ENCODE measurements at places on chromosomes 7 and 10.

GRCh38 chr10:25851548-25851947, 82.5 kb upstream of the MYO3A start:
- no peak for DNase-seq

DNA sequence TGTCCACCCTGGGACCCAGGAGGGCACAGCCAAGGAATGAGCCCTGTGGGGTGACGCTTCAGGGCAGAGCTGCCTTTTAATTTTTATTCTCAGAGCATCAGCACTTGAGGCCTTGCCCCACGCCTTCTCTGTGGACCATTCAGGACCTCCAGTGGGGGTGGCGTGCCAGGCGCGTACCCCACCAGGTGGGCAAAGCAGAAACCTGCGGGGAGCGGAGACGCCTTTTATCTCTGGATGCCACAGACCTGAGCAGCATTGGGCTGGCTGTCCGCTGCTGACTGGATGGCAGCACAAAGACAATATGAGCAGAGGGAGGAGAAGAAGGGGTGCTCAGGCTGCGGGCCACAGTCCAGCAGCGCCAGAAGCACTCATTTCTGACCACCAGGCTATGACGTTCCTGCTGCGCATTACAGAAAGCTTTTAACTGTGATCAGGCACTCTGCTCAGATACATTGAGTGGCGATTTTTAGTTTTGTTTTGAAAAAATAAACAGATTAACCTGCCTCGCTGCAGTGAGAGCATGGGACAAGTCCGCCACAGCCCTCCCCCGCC, 90.4 kb upstream of the ANLN start:
- DNase-seq, result no peak

GRCh38 chr7:42085531-42085930, 151.5 kb downstream of the GLI3 start:
- no peak for DNase-seq

DNA sequence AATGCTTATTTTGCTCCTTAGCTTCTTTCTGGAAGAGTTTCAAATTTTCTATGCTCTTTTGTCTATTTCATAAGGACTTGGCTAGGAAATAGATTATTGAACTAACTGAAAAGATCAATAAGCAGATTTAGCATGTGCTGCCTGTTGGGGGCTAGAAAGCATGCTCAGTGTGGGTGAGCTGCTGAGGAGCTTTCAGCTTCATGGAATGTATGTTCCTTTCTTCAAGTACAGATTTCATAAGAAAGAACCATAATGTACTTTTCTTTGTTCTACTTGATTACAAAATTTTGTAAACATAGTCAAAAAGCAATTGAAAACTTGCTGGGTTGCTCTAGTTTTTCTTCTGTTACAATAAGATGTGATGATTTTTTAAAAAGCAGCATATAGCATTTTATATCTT, 73.8 kb downstream of the TAF3 start:
- no peak for DNase-seq

GRCh38 chr7:105759670-105760550, 116.5 kb downstream of the ATXN7L1 start:
- peak; percentile 21 for DNase-seq

DNA sequence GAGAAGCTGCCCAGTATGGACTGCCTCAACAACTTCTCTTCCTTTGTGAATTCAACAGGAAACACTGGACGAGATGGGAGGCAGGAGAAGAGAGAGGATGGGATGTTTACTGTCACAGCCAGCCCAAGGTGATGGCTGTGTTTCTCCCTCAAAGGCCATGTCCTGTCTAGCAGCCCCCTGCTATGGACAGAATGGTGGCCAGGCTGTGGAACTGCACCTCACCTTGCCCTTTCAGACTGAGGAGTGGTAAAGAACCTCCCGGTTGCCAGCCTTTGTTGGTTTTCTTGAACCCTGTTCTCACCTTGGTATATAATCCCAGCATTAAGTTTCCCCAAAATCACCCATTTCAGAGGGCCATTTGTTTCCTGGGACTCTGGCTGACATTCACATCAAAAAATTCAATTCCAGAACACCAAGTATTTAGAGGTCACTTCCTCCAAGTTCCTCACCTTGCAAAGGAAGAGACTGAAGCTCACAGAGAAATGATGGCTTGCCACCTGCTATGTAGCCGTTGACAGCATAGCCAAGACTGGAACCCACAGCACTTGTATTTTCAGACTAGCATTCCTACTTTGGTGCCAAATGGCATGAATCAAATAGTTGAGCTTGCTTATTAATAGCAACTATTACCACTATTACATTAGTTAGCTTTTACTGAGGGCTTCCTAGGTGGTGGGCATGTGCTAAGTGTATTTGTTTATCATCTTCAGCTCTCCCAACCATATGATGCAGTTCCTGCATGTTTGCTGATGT, 224.0 kb upstream of the GRB10 start:
- no peak for DNase-seq

- no peak for DNase-seq
Observed at GRCh38 chr7:31885171-31885570, 185.0 kb downstream of the PDE1C start.

GRCh38 chr10:480928-481552, 208.4 kb downstream of the DIP2C start:
- no peak for DNase-seq

GRCh38 chr7:33748793-33749192, 156.5 kb upstream of the BMPER start:
- DNase-seq, result no peak

DNA sequence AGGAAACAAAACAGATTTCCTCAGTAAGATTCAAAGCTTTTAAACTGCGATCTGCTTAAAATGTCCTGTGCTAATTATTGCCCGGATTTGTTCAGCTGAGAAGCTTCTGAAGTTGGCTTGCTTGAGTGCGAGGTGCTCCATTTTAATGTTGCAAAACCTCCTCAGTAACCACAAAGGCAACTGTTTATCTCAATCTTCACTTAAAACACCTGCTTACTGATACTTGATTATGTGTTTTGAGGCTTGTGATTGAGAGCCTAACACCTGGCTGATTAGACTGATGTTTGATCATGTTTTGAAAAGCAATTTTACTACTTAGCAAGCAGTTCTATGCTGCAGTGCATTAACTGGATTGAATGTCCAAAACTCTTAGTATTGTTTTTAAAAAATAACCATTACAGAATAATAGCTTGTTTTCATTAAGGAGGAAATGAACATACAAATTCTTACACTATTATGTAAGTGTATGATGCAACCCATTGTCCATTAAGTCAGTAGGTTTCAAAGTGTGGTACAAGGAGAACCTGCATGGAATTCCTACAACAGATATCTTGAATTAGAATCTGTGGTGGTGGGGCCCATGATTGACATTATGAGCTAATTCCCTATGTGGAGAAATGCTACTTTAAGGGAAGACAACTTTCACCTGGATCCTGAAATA, 96.9 kb upstream of the FAM180A start:
- no peak for DNase-seq

DNA sequence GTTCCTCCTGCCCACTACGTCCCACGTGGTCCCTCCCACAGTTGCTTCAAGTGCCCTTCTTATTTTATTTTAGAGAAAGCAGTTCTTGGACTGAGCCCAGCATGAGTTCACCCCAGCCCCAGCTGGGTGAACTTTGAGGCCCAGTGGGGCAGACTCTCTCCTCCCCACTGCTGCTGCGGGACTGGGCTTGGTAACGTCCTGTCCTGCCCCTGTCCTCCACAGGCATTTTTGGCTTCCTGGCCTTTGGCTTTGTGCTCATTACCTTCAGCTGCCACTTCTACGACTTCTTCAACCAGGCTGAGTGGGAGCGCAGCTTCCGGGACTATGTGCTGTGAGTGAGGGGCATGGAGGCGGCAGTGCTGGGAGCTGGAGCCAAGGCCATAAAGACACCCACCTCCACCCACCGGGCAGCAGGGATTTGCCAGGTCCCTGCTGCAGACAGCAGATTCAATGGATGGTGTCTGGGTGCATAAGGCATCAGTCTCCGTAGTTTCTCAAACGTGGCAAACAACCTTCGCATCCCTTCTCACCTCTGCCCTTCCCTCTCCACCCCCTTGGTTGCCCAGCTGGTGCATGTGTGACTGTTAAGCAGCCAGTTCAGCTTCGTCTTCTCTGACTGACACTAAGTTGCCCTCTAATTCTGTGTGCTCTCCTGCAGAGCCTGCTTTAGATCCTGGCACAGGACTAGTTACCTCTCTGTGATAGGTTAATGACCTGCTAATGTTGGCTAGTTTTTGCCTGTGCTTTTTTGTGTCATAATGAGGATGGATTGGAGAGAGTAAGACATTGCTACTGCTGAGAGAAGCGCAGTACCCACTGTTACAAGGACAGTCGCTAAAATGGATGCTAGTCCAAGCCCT, 15.5 kb upstream of the AHCYL2 start:
- DNase-seq, result no peak

GRCh38 chr10:122510736-122511135, 49.4 kb downstream of the HTRA1 start:
- no peak for DNase-seq

GRCh38 chr10:128047991-128048818, 78.0 kb downstream of the MKI67 start:
- DNase-seq, result peak; percentile 71

- DNase-seq, result no peak
Observed at GRCh38 chr7:115840702-115841101, 189.9 kb downstream of the TFEC start.

DNA sequence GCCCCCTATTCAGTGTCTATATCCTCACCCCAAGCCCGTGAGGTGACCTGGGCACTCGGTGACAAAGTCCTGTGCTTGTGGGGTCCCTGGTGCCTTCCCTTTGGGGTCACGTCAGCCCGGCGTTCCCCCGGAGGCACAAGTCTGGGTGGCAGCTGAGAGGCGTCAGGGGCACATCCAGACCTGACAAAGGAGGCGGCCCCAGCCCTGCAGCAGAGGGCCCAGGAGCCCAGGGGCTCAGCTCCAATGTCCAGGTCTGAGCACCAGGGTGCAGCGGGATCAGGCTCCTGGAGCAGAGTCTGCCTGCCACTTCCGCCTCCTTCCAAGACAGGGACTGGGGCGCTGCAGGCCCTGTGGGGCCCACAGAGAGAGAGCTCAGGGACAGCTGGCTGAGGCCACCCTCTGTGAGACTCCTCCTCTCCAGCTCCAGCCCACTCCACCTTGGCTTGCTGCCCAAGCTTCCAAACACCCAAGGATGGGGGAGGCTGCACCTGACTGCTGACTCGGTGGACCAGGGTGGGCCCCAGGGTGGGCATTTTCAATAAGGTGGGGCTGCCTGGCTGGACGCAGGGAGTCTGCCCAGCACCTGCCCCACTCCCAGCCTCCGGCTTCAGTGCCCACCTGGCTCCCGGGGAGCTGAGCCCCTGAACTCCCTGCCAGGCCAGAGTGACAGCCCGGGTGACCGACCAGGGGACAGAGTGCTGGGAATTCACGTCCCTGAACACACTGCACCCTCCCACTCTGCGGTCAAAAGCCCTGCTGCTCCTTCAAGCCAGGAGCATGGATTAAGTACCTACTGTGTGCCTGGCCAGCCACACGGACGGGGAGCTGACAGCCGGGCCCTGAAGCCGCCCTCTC, 1.0 kb upstream of the KNDC1 start:
- no peak for DNase-seq

- DNase-seq, result no peak
Observed at GRCh38 chr10:78953113-78953798, 115.5 kb upstream of the ZMIZ1 start.

DNA sequence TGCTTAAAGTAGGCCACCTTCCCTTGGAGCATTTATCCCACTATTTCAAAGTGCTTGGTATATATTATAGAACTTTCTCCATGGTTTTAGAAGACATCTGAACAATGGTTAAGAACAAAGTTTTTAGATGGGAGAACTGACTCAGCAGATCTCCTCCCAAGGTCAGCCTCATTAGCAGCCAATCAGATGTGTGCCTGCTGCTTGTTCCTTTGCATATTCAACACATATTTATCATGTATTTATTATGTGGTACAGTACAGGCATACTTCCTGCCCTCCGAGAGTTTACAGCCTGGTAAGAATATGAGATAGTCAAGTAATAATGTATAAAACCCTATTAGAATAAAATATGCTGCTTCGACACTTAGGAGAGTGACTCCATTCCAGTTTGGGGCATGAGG, 120.1 kb upstream of the NRP1 start:
- no peak for DNase-seq

- DNase-seq, result no peak
Observed at GRCh38 chr7:127791446-127792189, 139.6 kb downstream of the SND1 start.
